ENCODE measurements at places on chromosomes 4 and X. TPM values are rescaled to one million over a fixed set of nuclear protein-coding genes. Genes with fewer than 3 reads are reported as not detected.

The CXorf49 gene
- total RNA-seq = not detected

The HS6ST2 gene
- total RNA-seq = not detected

The SMIM31 gene
- not detected for total RNA-seq

The NALF2 gene
- not detected for total RNA-seq

The KIF4A gene
- total RNA-seq = 19.0 TPM

The QRFPR gene
- not detected for total RNA-seq

The SMARCA1 gene
- 31.0 TPM for total RNA-seq

The PDLIM5 gene
- total RNA-seq = 159 TPM

The RADX gene
- 2.2 TPM for total RNA-seq

The PHKA1 gene
- total RNA-seq = 3.3 TPM

The MAGEA11 gene
- not detected for total RNA-seq

The FAM9B gene
- total RNA-seq = not detected

The LRIT3 gene
- not detected for total RNA-seq

The OPRPN gene
- total RNA-seq = not detected

The GPR173 gene
- 1.1 TPM for total RNA-seq

The ATP1B4 gene
- not detected for total RNA-seq

The HPGD gene
- total RNA-seq = not detected

The TMPRSS11E gene
- total RNA-seq = not detected

The ARR3 gene
- not detected for total RNA-seq

The PRSS12 gene
- total RNA-seq = 62.2 TPM

The ETNPPL gene
- not detected for total RNA-seq

The TMEM35A gene
- total RNA-seq = 12.8 TPM

The ABCG2 gene
- total RNA-seq = 1.4 TPM

The USP17L24 gene
- total RNA-seq = not detected

The MAGEA2B gene
- total RNA-seq = not detected

The L1CAM gene
- total RNA-seq = 0.36 TPM

The KLHL34 gene
- not detected for total RNA-seq

The HELT gene
- total RNA-seq = not detected

The FGF13 gene
- total RNA-seq = 0.18 TPM

The CT45A2 gene
- total RNA-seq = not detected

The YY2 gene
- 0.72 TPM for total RNA-seq

The TMA16 gene
- 9.3 TPM for total RNA-seq

The MAP9 gene
- total RNA-seq = 6.6 TPM

The AMER1 gene
- total RNA-seq = 1.7 TPM

The TCEAL6 gene
- not detected for total RNA-seq

The RIBC1 gene
- 0.36 TPM for total RNA-seq

The INTU gene
- 12.5 TPM for total RNA-seq

The UGT2B10 gene
- total RNA-seq = not detected

The SHOX gene
- not detected for total RNA-seq

The STARD8 gene
- total RNA-seq = 1.7 TPM

The NOX1 gene
- total RNA-seq = not detected

The CXorf65 gene
- total RNA-seq = not detected

The PLAC1 gene
- total RNA-seq = 0.36 TPM

The CCKAR gene
- not detected for total RNA-seq

The RWDD4 gene
- 8.8 TPM for total RNA-seq

The PHEX gene
- 0.18 TPM for total RNA-seq

All from IMR-90 (cell line).